ENCODE measurements at places on chromosomes 5 and 9. TPM values are rescaled to one million over a fixed set of nuclear protein-coding genes. Genes with fewer than 3 reads are reported as not detected.

CREBRF gene
- total RNA-seq: 2.7 TPM

SLC34A3 gene
- total RNA-seq: not detected

IL3 gene
- total RNA-seq: not detected

TRMO gene
- total RNA-seq: 16.0 TPM

ZFP2 gene
- 0.39 TPM for total RNA-seq
